ENCODE measurements at places on chromosomes 1 and 21.

DNA sequence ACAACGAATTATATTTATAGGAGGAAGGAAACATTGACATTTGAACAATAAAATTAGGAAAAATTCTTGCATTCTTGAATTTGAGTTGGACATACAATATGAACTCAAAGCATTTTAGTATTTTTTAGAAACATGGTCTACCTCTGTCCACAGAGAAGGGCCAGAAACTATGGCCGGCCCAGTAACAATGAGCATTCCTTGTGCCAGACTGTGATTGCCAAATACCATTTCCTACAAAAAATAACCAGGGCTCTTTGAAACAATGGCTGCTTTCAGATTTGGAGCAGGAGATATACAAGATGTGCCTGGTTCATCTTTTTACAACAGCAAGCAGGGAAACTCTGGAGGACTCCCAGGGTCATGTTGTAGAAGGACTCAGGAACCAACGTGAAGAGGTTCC is 38.4 kb downstream of the NOS1AP start:
- no peak for DNase-seq

- no peak for DNase-seq
Observed at GRCh38 chr1:22024485-22025367, 23.3 kb downstream of the CELA3A start.

- DNase-seq, result no peak
Observed at GRCh38 chr1:62991152-62991551, 207.2 kb downstream of the ATG4C start.

- no peak for DNase-seq
Observed at GRCh38 chr1:4933232-4933631, 278.8 kb downstream of the AJAP1 start.

DNA sequence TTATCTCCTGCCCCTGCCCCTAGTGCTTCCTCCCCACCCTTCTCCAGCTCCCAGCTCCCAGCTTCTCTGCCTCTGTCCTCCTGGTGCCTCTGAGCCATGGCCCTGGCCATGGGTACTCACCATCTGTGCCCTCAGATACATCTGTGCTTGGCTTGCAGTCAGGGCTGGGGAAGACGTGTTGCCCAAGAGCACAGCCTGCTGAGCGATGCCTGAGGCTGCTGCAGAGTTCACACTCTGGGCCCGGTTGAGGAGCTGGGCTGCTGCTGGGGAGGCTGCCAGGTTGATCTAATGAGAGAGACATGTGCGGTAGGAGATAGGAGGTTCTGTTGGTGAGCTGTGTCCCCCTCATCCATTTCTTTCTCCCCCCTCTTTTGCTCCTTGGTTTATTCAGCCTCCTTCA is 49.4 kb upstream of the A3GALT2 start:
- no peak for DNase-seq

DNA sequence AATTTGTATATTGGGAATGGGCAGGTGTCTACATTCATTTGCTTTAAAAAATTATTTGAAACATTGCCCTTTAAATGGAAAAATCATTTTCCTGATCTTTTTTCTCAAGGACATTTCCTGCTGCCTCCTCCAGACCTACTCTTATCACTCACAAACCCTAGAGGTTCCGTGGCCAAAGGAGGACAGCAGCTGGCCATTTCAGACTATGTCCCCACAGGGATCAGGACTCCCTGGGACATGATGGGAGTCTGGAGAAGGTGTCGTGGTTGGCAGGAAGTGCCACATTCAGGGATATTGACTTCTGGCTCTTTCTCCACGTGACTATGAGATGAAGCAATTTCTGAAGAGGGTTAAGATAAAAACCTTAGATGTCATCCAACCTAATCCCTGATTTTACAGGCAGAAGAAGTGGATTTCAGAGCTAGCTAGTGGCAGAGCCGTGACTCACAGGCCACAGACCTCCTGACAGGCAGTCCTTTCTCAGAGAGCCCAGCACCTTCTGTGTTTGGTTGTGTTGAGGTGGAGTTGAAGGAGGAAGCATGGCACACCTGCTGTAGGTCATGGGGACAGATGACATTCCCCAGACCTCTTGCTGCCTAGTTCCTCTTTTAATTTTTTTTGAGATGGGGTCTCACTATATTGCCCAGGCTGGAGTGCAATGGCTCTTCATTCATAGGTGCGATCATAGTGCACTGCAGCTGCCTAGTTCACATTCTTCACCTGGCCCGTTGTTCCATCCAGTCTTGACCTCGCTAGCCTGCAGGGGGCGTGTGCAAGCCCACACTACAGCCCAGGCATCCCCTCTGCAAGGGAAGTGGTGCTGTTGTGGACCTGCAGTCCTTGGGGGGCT is 25.5 kb upstream of the IL10 start:
- DNase-seq, result no peak

DNA sequence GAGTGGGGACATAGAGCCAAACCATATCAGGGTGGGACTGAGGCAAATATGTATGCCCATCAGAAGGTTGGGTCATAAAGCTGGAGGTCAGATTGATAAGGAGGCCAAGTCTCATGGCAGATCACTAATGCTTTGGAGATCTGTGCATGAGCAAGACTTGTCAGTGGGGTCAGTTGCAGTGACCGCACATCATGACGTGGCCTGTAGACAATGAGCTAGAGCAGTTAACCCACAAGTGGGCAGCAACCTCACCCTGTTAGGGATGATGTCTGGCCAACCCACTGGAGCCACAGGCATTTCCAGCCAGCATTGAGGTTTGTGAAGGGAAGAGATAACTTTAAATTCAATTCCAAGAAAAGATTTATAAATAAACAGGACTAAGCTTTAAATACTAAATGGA is 66.7 kb downstream of the XCL1 start:
- DNase-seq, result no peak

- DNase-seq, result no peak
Observed at GRCh38 chr21:36208326-36209013, 51.8 kb downstream of the DOP1B start.

DNA sequence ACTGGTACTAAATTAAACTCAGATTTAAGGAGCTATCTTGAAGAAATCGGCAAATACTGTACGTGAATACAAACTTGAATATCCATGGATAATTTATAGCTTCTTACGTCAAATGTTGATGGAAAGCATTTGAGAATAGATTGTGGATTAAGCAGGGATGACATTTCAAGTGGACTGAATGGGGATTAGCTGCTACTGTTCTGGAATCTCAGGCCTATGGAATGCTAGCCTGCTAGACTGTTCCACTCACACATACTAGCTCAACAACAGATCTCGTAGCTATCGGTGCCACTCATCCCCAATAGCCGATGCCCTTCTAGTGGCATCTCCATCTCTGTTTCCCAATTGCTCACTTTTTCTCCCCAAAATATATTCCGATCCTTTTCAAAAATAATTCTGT is 62.0 kb upstream of the USP25 start:
- DNase-seq, result no peak

GRCh38 chr1:171081314-171081753 is 9.4 kb upstream of the FMO3 start:
- DNase-seq, result no peak

DNA sequence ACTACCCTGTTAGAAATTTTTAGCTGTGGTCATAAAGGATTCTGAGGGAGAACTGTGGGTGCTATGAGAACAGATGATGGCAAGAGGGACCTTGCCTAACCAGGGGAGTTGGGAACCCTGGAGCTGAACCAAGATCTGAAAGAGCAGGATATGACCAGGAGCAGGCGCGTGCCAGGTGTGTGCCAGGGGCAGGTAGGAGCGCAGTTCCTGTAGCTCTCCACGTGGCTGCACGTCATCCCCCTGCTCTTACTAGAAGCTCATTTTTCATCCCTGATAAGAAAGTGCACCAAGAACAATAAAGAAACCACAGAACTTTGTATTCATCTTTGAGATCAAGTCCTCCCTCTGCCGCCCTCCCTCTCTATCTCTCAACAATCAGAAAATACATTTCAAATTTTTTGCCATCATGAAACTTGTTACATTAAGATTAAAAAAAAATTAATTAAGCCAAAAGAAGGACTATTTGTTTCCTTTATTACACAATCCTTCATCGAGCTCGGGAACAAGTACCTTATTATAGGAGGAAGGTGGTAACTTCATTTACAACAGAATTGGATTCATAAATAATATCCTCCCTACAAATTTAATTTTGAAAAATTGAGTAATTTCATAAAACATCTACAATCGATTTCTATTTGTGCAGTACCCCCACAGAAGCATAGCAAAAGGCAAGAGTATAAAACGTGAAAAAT is 78.5 kb downstream of the SLC35F3 start:
- no peak for DNase-seq

GRCh38 chr1:87024936-87025540 is 110.6 kb downstream of the HS2ST1 start:
- DNase-seq, result no peak

DNA sequence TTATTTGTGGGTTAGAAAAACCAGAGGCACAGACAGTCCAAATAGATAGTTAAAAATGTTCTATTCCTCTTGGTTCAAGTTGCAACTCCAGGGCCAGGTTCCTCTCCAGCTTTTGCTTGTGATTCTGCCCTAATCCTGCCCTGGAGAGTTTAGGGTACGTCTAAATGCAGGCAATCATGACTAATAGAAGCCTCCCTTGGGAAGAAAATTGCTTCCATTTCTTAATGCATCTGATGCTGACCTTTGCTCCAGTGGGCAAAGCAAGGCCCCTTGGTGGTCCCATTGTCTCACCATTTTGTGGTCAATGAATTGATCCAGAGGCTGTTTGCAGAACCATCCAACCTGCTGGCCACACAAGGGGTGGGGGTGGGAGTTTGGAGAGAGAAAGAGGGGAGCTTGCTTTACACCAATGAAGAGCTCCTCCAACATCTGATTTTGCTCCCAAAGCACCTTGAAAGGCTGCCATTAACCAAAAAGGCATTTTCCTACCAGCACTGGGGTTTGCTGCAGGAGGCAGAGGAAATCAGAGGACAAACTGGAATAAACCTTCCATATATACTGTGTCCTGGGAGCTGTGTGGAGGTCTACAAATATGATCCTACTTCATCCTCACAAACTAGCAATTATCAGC is 31.3 kb downstream of the C8B start:
- DNase-seq, result no peak

DNA sequence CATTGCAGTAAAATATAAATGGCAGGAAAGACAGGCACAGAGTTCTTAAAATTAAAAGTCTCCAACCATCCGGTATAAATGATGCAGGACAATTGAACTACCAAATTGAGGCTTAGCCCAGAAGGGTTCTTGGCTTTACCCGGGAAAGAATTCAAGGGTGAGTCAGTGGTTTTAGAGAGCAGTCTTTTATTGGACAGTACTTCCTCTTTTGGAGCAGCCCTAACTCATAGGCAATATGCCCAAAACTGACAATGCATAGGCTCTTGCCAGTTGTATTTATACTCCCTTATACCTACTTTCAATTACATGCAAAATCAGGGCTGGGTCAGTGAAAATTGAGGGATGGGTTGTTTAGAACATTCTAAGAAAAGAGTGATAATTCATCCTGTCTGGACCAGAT is 1628.9 kb upstream of the PRMT6 start:
- no peak for DNase-seq

DNA sequence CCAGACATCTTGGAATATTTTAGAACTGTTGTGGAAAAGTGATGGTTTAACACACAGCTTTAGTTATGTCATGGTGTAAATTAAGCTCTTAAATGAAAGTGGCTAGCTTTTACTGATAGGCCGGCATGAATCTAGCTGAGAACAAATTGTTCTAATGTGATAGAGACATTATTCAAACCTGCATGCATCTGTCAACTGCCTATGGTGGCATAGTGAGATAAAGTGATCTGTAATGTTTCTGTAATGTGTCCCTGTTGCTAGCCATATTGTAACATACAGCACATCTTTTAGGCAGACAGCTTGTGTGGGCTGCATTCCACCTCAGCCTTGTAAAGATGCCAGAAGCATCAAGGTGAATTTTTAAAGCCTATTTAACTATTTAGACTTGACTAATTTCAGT is 16.0 kb downstream of the LRIG2 start:
- DNase-seq, result no peak

- DNase-seq, result no peak
Observed at GRCh38 chr1:245245021-245245667, 90.4 kb downstream of the KIF26B start.

- no peak for DNase-seq
Observed at GRCh38 chr1:226688808-226689207, 50.3 kb downstream of the ITPKB start.

DNA sequence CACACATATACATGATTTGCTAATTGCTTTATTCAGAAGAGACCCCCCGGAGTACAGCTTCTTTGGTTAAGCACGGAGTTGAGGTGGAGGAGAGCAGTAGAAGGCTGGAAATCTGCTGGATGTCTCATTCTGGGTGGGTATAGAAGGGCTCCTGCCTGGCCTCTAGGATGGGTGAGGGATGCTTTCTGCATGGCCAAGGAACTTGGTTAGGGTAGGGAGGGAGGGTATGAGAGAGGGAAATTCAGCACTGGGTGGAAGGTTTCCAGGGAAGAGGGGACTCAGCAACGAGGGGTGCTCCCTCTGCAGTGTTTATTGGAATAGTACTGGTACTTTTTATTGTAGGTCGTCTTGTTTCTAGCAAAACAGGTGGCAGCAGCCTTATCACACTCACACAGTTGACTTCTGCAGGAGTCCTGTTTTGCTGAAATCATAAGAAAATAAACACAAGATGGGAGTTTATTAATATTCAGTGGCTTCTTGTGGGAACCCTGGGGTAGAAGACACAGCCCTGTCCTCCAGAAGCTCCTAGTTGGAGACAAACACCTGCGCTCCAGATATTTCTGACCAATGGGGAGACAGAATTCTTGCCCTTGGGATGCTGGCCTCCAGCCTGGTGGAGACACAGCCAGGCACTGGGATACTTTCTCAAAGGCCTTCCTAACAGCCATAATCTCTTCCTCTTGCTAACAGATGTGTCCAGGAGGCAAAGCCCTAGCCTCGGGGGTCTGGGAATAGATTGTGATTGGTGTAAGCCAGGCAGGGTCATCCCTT is 3.8 kb downstream of the PLA2G2A start:
- DNase-seq, result no peak

- DNase-seq, result no peak
Observed at GRCh38 chr1:32925403-32926162, 24.4 kb upstream of the TMEM54 start.

DNA sequence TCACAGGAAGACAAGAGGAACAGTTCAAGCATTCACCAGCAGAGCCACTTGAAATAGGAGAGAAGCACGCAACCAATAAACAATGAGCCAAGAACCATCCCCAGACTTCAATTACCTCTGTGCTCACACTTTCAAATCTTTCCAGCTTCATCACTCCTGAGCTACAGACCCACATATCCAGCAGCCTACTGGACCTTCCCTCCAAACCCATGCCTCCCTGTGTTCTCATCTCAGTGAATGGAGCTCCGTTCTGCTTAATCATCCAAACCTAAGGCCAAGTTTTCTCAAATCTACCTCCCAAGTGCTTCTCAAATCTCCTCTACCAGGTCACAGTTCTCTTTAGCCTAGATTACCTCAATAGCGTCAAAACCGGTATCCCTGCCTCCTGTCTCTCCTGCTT is 3.7 kb downstream of the PEF1 start:
- DNase-seq, result no peak

GRCh38 chr1:53947172-53947907 is 1.2 kb downstream of the LRRC42 start:
- no peak for DNase-seq

- DNase-seq, result no peak
Observed at GRCh38 chr21:38284216-38284615, 27.4 kb downstream of the KCNJ15 start.

GRCh38 chr1:83838573-83838972 is 160.4 kb downstream of the TTLL7 start:
- DNase-seq, result no peak

- DNase-seq, result no peak
Observed at GRCh38 chr1:59482986-59483385, 186.1 kb downstream of the FGGY start.
